ENCODE measurements at places on chromosomes 5 and 9.

GRCh38 chr5:96880444-96881164, 4.3 kb downstream of the ERAP2 start:
- peak; percentile 82 for DNase-seq

DNA sequence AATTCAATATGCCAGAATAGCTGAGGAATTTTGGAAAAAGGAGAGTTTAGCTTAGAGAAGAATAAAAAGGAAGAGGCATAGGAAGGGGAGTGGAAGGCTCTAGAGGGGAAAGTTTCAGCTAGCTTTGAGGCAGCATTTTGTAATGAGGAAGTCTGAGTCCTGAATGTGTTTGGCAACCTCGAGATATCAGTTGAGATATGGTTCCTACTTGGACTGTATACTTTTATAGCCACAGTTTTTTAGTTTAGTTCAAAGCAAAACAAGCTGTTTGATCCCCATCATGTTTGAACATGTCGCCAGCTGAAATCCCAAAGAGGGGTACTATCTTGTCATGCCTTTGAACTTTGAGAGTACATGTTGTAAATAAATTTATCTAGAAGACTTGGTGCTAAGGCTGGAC, 559.0 kb upstream of the FTMT start:
- no peak for DNase-seq

GRCh38 chr9:96075111-96075510, 199.6 kb downstream of the ERCC6L2 start:
- DNase-seq = no peak

GRCh38 chr9:100436571-100436970, 9.6 kb downstream of the MSANTD3 start:
- no peak for DNase-seq

- DNase-seq = no peak
Observed at GRCh38 chr9:124361128-124361527, 54.1 kb downstream of the PSMB7 start.

DNA sequence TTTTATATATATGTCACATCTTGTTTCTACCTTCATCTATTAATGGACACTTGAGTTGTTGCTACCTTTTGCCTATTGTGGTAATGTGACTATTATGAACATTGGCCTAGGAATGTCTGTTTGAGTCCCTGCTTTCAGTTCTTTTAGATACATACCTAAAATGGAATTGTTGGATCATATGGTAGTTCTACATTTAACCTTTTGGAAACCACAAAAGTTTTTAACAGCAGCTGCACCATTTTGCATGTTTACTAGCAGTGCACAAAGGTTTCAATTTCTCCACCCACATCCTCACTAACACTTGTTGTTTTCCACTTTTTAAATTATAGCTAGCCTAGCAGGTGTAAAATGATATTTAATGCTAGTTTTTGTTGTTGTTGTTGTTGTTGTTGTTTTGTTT, 88.4 kb downstream of the GALNT10 start:
- no peak for DNase-seq

GRCh38 chr5:38994324-38994927, 79.8 kb downstream of the RICTOR start:
- DNase-seq = peak; percentile 72

- no peak for DNase-seq
Observed at GRCh38 chr9:119333507-119334229, 35.6 kb downstream of the BRINP1 start.

DNA sequence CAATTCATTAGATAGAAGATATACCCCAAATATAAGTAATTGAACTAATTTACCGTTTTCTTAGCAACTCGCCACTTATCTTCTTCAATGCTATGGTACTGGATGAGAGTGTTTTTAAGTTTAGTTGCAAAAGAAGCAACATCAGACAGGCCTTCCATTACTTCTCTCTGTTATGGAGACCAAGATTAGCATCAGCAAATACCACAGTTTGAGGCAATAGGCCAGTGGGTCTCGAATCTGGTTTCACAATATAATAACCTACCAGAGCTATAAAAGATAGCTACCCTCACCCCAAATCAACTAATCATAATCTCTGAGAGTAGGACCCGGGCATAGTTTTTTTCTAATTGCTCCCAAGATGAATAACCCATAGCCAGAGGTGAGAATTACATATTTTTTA, 5.1 kb downstream of the STARD4 start:
- DNase-seq = no peak

- DNase-seq = no peak
Observed at GRCh38 chr9:129074106-129074505, 6.8 kb upstream of the DOLPP1 start.

Data from suppressor macrophage treated with lipopolysaccharide for 1 hour (primary cell).